ENCODE measurements at places on chromosomes 7 and 10. TPM values are rescaled to one million over a fixed set of nuclear protein-coding genes. Genes with fewer than 3 reads are reported as not detected.

GRCh38 chr7:65809259-65809981 is 63.5 kb upstream of the VKORC1L1 start:
- DNase-seq: no peak

DNA sequence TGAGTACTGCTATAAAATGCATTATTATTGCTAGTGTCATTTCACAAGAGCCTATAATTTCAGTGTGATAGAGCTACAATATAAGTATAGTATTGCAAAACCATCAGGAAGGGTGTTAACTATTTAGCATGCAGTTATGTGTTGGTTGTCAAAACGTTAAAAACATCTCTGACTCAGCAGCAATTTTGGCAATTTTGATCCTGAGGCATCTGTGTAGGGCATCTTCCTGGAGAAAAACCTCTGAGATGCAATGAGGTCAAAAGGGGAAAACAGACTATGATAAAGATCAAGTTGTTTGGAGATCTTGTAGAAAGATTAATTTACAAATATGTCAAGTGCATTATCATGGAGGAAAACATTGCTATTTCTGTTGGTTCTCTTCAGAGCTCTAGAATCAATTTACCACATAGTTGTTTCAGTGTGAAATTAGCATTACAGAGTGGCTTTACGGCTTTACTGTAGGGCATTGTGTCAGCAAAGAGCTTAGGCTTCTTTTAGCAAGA is 5.3 kb downstream of the CFTR start:
- DNase-seq: no peak

DNA sequence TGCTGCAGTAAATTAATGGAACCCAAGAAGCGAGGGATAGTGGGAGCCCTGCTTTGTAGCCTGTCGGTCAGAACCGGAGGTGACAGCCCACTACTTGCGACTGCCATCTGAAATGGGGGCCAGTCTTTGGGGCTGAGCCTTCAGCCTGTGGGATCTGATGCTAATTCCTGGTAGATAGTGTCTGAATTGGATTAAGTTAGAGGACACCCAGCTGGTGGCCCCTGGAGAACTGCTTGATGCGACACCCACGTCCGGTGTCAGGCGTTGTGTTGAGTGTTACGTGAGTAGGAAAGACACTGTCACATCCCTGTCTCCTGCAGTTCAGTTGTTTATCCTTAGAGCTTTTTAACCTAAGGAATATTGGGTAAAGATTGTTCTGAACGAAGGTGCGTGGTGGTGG is 5.0 kb downstream of the EIF3B start:
- DNase-seq: no peak

DNA sequence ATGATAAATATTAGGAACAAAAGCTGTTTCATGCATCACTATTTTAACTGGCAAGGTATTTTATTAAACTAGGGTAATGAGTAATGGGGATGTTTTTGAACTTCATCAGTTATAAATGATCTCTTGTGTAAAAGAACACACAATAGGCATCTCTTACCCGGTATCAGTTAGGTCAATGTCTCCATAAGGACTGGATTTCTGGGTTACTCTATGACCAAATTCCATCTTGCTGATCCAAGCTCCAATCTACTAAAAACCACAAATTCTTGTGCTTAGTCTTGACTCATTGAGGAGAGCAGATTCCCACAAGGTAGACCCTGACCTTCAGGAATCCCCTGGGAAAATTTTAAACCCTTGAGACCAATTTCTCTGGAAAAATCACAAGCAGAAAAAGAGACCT is 1167.7 kb downstream of the XPNPEP1 start:
- no peak for DNase-seq

GRCh38 chr7:65983965-65984658 is 2.1 kb upstream of the GUSB start:
- DNase-seq: no peak

DNA sequence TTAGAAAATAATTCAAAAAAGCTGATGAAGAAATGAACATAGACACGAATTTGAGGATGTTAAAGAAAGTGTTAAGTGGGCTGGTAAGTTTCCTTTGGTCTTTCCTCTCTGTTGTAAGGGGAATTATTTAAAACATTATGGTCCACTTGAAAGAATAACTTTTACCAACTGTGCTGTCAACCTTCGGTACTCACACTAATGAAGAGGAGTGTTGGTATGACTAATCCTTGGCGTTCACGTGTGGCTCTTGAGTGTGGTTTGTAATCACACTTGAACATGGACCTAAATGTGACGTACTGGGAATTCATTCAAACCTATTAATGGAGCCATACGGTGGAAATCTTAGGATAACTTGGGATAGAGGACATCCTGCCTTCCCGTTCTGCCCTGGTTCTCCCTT is 41.3 kb downstream of the TBXAS1 start:
- DNase-seq: no peak

DNA sequence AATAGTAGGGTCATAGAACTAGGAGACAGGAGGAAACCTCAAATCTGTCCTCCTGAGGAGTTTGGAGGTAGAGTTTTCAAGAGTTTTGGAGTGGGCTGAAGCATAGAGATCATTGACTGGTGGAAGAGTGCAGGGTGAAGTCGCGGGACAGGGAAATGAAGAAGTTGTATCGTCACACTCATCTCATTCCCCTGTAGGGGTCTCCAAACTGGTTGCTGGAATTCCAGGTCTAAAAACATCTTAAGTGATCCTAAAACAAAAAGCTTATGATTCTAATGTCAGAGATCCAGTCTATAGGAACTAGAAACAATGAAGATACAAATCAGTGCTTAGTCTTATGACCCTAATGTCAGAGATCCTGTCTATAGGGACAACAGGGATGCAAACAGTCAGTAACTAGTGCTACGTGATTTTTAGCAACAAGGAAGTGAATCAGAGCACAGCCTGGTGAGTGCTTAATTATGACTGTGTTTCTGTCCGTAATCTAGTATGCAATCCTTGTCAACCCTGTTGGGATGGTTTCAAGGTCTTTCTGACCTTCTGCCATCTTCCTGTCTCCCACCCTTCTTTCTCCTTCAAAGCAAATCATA is 139.4 kb downstream of the SKIDA1 start:
- DNase-seq: no peak

GRCh38 chr7:135782801-135783200 is 34.2 kb upstream of the FAM180A start:
- no peak for DNase-seq

- no peak for DNase-seq
Measured at GRCh38 chr10:17085011-17085725, 44.4 kb downstream of the CUBN start.

DNA sequence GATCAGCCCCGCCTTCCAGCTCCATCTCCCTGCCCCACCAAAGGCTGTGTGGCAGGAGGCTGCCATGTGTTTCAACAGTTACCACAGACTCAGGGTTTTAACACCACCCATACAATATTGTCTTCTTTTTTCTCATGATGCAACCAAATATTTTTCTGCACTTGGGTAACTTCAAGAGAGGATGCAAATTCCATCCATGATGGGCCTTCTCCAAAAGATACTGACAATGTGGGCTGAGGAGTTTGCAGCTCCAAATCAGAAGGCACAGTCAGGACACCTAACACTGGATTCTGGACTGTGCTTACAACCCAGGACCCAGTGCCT is 347.9 kb downstream of the GRID1 start:
- DNase-seq: no peak

GRCh38 chr10:88896994-88897853 is 17.2 kb downstream of the STAMBPL1 start:
- DNase-seq: no peak

- no peak for DNase-seq
Measured at GRCh38 chr10:91367558-91367957, 42.6 kb upstream of the HECTD2 start.

DNA sequence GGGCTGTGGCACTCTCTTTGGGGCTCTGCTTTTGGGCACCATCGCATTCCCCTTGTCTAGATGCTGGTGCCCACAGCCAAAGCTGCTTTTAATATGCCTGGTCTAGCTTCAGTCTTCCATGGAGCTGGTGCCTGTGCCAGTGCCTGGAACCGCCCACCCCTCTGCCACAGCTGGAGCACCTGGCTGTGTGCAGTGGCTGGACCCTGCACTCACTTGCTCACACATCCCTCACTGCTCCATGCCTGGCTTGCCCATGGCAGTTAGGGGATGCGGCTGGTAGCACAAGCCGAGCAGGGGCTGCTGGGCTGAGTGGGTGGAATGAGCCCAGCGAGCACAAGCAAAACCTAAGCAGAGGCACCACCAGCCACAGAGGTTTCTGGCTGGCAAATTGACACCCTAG is 1145.9 kb upstream of the LRRTM3 start:
- DNase-seq: no peak

DNA sequence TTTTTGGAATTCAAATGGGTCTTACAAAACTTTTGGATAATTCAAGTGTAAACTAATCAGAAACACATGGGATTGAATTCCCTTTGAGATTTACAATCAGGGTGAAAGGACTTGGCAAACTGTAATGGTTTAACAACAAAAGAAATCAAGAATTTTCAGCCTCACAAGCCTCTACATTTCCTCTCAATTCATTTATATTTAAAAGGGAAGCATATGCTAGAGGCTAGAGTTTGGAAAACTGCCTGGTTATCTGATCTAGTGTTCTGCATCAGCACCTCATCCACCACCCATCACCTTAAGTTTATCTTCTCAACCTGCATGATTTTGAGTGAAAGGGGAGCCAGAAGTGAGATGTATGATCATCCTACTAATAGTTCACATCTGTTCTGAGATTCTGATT is 120.7 kb downstream of the TES start:
- no peak for DNase-seq

DNA sequence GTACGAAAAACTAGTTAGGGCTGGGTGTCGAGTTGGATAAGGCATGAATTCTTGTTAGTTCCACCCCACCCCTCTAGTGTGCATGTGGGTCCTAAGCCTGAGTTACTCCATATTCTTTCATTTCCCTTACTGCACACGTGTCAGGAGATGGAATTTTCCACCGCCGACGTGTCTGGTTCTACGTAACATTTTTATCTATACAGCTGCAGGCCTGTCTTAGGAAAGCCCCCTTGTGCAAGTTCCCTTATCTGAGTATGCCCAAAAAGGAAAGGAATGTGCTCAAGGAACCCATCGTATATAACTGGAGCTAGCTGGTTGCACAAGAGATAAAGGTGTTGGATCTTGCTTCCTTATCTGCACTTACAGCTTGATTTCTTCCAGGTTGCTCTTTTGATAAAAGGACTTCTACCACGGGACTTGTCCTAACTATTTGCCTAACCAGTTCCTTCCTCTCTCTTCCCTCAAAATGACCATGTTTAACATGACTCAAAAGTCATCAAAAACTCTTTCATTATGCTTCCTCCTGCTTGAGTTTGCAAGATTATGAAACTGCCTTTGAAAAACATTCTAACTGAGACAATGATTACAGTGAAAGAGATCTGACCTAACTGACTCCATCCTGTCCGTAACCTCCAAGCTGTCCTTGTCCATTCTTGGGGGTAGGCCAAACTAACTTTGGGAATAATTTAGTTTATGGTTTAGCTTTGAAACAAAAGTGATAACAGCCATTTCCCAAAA is 181.4 kb downstream of the AKR1D1 start:
- DNase-seq: no peak

DNA sequence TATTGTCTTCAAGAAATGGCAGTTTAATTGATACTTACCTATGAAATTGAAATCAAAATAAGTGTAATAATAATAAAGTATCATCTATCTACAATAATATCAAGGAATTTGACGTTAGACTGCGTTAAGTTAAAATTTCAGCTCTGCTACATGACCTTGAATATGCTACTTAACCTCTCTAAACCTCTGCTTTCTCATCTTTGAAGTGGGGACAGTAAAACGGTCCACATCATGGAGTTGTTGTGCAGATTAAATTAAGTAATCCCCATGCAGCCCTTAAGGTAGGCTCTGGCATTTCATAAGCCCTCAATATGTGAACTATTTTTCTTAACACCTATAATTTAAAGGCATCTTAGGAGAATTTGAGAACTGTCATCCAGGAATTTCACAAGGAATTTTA is 252.4 kb upstream of the PHF14 start:
- DNase-seq: no peak

GRCh38 chr7:106552645-106553445 is 108.1 kb downstream of the CCDC71L start:
- DNase-seq: no peak

DNA sequence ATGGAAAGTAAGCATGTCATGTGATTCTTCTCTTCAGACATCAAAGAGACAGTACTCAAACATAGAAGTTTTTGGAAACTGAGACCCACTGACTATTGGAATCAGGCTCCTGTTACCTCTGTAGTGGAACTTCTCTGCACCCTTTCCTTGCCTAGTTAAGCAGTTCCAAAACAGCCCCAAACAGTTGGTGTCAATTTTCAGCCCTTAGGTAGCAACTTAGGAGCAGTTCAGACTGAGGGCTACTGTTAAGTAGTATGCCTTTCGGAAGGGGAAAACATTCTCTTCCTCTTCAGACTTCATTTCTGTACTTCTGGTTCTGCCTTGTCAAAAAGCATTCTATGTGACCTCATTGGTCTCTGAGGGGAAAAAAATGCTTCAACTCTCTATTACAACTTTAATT is 85.7 kb downstream of the ZNF277 start:
- DNase-seq: no peak

GRCh38 chr7:111082351-111082750 is 8.6 kb upstream of the LRRN3 start:
- DNase-seq: no peak

FBXO24 gene
- polyA plus RNA-seq: 1.0 TPM

AGBL3 gene
- 4.9 TPM for polyA plus RNA-seq

OPN1SW gene
- polyA plus RNA-seq: 2.0 TPM

AGR2 gene
- polyA plus RNA-seq: 14.2 TPM

WIPF3 gene
- polyA plus RNA-seq: 16.1 TPM

HMX3 gene
- not detected for polyA plus RNA-seq

SLC16A9 gene
- 3.3 TPM for polyA plus RNA-seq

SMC3 gene
- polyA plus RNA-seq: 40.4 TPM

CCDC172 gene
- polyA plus RNA-seq: not detected
